ENCODE measurements at places on chromosomes 16 and 17.

DNA sequence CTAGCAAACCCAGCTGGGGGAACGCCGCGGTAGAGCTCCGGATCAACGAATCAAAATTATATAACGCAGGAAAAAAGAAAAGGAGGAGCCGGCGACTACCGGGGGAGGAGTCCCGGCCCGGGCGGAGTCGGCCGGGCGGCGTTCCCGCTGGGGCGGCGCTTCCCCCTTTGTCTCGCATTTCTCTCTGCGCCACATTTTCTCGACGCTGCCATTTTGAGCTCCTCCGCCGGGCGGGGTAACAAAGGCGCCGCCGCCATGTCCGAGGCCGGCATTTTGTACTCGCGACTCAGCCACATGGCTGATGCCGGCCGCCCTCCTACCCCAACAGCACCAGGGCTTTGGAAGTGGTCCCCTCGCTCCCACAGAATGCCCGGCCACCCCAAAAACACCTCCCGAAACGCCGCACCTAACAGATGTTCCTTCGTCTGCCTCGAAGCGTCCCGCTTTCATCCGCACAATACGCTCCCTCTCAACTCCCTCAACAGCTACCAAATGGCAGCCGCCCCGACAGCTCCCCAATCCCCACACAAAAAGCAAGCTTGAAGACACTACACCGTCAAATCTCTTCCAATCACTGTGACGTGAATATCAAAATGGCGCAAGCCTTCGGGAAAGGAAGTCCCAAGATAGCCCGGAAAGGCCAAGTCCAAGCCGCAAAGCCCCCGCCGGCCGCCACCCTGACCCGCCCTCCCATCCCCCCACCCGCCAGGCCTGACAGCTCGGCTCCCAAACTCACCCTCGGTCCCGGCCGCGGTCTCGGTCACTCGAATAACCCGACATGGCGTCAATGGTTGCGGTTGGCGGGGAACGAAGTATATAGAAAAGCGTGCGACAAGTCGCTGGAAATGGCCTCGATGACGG, 519 bp downstream of the DDX5 start:
- peak; percentile 94 for DNase-seq

DNA sequence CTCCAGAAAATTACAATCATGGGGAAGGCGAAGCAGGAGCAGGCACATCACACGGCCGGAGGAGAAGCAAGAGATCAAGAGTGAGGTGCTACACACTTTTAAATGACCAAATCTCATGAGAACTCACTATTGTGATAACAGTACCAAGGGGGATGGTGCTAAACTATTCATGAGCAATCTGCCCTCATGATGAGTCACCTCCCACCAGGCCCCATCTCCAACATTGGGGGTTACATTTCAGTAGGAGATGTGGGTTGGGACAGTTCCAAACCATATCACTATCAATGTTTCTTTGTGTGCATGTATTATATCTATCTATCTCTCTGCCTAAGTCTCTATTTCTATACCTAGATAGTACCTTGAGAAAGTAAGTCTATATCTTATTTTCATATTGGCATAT, 724.8 kb downstream of the CDH11 start:
- no peak for DNase-seq

GRCh38 chr17:50908860-50909764, 43.0 kb upstream of the TOB1 start:
- peak; percentile 38 for DNase-seq

GRCh38 chr16:69089091-69089910, 16.2 kb upstream of the HAS3 start:
- peak; percentile 21 for DNase-seq

- no peak for DNase-seq
Measured at GRCh38 chr17:76232342-76232741, 8.0 kb downstream of the RNF157 start.

- no peak for DNase-seq
Measured at GRCh38 chr16:11353158-11353557, 7.9 kb downstream of the RMI2 start.

- peak; percentile 15 for DNase-seq
Measured at GRCh38 chr17:57902800-57903759, 52.1 kb downstream of the CUEDC1 start.

DNA sequence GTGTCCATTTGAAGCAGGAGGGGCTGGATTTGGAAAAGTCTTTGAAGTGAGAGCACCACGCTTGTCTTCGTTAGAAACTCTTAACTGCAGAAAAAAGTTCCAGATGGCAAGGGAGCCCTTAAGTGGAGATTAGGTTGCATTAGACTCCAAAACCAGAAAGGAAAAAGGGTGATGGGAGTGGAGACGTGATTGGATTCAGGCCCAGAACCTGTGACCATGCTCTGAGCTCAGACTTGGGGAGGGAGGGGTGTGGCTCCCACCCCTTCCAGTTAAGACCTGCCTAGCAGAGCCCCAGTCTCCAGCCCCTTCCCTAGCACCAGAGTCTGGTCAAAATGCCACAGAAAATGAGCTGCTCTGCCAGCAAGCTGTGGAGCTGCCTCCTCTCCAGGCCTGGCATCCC, 6.4 kb upstream of the LGALS9 start:
- no peak for DNase-seq

DNA sequence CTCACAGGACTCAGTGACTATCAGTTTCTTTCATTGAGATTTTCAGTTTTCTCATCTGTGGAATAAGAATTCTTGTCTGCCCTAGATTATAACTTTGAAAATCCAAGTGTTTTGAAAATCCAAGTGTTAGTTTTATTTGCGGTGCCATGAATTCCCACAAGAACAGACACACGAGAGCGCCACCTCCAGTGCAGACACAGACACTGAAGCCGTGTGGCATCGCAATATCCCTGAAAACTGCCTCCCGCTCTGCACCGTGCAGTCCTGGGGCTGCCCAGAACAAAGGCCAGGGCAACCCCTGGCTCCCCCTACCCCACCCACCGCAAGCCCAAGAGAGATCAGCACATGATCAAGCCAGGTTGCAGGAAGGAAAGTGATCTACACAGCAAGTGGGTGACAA, 229.5 kb upstream of the ASIC2 start:
- no peak for DNase-seq

- DNase-seq: no peak
Measured at GRCh38 chr16:52825892-52826291, 226.8 kb downstream of the CHD9NB start.
